Skin of body (tissue), 3 donors: ENCODE measurements at places on chromosomes 6 and 20. TPM values are rescaled to one million over a fixed set of nuclear protein-coding genes. Genes with fewer than 3 reads are reported as not detected.

GRCh38 chr6:157861184-157861583 is 38.1 kb downstream of the SNX9 start:
- DNase-seq: no peak

DNA sequence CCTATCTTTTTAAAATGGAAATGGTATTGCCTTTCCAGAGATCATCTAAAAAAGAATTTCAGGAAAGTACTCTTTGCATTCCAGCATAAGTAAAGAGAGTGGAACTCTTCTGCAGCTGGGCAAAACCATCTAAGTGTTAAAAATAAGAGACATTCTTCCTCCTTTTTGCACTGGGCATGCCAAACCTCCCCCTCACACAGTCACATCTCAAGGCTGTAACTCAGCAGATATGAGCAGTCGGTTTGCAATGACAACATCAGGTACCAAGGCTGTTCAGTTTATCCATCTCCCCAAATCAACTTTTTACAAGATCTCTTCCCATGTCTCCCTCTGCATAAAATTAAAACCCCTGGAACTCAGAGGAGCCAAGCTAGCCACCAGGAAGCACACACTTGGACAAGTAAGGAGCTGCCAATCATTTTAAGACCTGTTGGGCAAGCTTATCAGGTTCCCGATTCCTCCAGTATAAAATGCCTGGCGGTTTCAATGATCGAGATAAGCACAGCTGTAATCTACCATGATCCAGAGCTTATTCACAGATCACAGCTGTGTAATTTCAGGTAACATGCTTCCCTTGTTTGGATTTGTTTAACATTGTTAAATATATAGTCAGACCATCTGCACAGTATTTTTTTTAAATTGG is 23.2 kb downstream of the ID4 start:
- DNase-seq: no peak

DNA sequence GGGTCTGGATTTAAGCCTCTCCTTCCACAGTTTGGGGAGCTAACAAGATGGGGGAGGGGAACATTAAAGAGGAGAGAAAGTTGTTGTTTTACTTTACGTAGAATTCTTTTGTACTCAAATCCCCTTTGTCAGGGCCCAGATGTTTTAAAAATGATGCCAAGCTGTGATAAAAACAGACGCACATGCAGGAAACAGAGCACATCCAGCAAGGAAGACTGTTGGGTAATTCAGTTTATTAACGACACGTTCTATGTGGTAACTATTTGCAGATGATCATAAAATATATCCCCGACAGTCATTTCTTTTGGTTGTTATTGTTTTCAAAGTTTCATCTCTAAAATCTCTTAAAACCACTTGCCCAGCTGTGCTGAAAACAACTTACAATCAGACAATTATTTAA is 307.0 kb upstream of the PRDM1 start:
- DNase-seq: peak; percentile 89

- peak; percentile 98 for DNase-seq
Observed at GRCh38 chr6:26183581-26184366, 96.5 kb downstream of the HFE start.

DNA sequence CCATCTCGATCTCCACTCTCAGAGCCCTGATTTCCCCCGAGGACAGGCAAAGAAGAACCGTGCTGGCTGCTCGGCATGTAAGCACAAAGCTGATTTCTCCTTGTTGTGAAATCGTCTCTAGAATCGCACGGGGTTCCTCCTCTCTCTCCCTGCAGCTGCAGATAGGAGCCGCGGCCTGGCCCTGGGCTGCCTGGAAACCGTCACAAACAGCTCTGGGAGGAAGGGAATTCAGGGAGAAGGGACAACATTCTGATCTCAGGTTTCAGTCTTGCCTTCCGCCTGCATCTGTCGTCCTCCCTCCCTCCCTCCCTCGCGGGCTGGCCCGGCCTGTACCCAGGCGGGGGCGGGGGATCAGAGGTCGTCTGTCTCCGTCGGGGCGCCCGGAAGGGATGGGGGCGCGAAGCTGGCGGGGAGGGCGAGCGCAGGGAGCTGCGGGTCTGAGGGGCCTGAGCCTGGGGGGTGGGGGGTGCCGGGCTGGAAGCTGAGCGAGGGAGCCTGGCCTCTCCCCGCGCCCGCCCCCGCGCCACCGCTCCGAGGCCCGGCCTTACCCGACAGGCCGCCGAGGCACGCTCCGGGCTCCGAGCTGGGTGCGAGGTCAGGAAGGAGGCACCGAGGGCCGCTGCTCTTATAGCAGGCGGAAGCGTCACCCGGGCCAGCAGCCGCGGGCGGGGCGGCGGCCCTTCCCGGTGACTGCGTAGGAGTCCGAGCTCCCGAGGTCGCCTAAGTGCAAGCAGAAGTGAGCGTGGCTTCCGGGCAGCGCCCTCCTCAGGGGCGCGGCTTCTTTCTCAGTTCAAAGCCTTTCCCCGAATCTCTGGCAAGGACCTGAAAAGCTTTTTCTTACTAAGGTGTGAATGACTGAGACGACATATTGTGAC is at the start of gene SERPINB1:
Gene SERPINB1 (minus strand): TSS at position 600 of the 875 bp plus-strand sequence. CDS start 1,277 bp downstream, outside the sequence.
- peak; percentile 90 for DNase-seq

DNA sequence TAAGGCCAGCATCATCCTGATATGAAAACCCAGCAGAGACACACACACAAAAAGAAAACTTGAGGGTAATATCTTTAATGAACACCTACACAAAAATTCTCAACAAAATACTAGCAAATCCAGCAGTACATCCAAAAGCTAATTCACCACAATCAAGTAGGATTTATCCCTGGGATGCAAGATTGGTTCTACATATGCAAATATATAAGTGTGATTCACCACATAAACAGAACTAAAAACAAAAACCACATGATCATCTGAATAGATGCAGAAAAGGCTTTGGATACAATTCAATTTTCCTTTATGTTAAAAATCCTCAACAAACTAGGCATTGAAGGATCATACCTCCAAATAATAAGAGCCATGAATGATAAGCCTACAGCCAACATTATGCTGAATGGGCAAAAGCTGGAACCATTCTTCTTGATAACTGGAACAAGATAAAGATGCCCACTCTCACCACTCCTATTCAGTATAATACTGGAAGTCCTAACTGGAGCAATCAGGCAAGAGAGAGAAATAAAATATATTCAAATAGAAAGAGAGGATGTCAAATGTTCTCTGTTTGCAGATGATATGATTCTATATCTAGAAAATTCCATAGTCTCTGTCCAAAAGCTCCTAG is 33.9 kb upstream of the CLVS2 start:
- DNase-seq: no peak

- no peak for DNase-seq
Observed at GRCh38 chr20:55014766-55015165, 539.4 kb downstream of the DOK5 start.

DNA sequence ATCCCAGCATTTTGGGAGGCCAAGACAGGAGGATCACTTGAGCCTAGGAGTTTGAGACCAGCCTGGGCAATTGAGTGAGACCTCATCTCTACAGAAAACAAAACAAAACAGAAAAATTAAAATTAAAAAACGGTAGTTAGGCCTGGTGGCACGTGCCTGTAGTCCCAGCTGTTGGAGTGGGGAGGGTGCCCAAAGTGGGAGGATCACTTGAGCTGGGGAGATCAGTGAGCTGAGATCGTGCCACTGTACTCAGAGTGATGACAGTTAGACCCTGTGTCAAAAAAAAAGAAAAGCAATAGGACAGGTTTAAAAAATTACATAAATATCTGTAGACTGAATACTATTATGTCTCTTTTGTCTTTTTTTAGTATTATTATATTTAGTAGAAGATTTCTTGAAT is 64.3 kb downstream of the ITCH start:
- no peak for DNase-seq

DNA sequence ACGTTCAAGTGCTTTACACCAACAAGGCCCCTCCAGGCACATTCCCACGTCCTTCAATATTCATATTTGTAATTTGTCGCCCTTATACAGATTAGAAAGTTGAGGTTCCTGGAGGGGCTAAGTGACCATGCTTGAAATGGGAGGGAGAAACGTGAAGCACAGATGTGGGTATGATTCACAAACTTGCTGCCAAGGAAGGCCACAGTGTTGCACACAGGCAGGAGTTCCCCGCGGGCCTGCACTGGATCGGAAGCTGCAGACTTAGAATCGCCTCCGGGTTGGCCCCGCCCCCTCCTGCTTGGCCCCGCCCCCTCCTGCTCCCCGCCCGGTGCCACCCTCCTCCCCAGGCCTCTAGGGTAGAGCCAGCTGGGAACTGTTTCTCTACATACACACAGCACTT is 58.2 kb upstream of the QKI start:
- no peak for DNase-seq

- DNase-seq: no peak
Observed at GRCh38 chr6:90406142-90406794, 109.6 kb upstream of the BACH2 start.

GGTLC1 gene
- total RNA-seq: not detected

FHL5 gene
- 1.5 TPM for total RNA-seq

COL11A2 gene
- total RNA-seq: 1.4 TPM

HLA-DMB gene
- 12.7 TPM for total RNA-seq

GSTA3 gene
- total RNA-seq: 0.39 TPM

LPIN3 gene
- 15.3 TPM for total RNA-seq

SOX4 gene
- total RNA-seq: 64.2 TPM

DSTN gene
- total RNA-seq: 140 TPM
